ENCODE measurements at places on chromosomes 1 and 21.

DNA sequence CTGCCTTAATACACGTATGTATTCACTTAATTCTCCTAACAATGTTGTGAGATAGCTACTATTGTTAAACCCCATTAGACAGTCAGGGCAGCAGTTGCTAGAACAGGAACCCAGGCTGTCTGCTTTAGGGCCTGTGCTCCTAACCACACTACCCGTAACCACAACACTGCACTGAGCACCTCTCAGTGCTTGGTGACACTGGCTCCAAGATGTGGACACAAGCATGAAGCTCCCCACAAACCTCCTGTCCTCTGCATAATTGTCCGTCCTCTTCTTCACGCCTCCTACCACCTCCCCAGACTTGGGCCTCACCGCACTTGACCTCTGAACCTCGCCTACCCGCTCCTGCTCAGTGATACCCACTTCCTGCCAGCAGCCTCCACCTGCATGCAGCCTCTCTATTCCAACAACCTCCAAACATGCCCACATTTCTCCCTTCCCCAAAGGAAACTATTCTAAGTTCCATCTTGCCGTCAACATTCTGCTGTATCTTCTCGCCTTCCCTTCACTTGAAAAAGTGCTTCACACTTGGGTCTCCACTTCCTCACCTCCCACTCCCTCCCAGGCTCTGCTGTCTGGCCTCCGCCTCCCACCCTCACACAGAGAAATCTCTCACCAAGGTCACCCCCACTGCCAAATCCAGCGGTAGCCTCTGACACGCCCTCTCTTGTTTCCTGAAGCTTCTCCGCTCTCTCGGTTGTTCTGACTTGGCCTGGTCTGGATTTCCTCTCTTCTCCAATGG is 14.6 kb upstream of the AHDC1 start:
- DNase-seq = no peak

DNA sequence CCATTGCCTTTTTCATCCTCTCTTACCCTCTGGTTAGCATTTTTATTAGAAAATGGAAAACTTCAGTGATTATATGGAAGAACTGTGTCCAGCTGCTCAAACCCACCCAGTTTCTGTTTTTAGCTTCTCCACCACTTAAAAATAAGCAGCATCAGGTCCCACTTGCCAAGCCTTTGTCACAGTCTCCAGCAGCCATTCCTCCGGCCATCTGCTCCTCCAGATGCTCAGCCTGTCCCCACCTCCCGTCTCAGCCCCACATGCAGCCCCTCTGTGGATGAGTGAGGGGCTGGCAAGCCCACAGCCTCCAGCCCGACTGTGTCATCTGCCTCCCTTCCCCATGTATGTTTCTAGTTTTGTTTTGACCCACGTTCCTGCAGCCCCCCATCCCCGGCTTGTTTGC is 289.7 kb downstream of the HHAT start:
- no peak for DNase-seq

GRCh38 chr1:202599669-202600431 is 110.4 kb downstream of the SYT2 start:
- DNase-seq = no peak

DNA sequence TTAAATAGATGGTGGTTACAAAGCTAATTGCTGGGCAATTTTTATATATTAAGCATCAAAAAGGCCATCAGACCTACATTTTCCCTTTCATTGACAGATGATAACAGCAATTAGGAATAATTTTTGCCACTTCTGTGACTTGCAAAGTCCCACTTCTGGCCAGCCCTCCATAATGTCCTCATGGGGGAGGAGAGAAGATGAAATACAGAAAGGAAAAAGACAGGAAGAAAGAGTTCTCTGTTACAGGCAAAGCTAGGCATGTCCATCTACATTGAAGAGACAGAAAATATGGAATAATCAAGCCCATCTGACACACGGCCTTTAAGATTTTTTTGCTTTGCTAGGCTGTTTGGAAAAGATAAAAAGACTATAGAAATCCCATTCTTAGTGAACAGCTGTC is 108.0 kb downstream of the ENAH start:
- peak; percentile 16 for DNase-seq

GRCh38 chr1:57927003-57927402 is 503.1 kb upstream of the DAB1 start:
- DNase-seq = no peak

DNA sequence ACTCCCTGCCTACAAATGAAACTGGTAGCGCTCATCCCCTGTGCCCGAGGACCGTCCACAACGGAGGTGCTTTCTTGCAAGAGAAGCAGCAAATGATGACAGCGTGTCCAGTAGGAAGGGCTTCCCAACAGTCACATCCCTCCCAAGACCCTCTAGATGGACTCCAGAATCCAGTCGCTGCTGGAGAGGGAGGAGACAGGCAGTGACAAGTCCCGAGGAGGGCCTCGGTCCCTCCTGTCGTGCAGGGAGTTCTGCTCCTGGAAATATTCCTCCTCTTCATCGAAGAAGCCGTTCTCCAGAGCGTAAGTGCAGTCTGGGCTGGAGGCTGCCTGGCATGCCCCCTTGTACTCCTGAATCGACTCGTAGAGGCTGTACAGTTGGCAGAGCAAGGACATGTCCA is 20.3 kb downstream of the FAM89A start:
- no peak for DNase-seq

GRCh38 chr1:62093261-62093660 is 101.4 kb upstream of the L1TD1 start:
- no peak for DNase-seq

GRCh38 chr1:115666206-115666605 is 24.4 kb downstream of the VANGL1 start:
- DNase-seq = no peak

DNA sequence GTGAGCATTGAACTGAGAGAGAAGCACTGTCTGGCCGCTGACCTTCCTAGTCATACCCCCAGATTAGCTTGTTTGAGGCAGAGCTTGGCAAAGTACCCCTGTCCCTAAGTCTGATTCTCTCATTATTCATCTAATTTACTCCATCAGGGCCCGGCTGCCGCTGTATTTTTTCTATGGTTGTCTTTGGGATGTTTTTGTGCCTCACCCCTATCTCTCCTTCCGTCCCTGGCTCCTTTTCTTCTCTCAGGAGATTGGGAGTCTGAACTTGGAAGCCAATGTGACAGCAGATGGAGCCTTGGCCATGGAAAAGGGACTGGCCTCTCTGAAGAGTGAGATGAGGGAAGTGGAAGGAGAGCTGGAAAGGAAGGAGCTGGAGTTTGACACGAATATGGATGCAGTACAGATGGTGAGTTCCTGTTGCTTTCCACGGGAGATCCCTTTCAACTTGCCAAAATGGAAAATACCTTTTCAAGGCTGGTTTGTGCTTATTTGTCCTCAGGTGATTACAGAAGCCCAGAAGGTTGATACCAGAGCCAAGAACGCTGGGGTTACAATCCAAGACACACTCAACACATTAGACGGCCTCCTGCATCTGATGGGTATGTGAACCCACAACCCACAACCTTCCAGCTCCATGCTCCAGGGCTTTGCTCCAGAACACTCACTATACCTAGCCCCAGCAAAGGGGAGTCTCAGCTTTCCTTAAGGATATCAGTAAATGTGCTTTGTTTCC is 53.9 kb downstream of the LAMC2 start:
- no peak for DNase-seq

DNA sequence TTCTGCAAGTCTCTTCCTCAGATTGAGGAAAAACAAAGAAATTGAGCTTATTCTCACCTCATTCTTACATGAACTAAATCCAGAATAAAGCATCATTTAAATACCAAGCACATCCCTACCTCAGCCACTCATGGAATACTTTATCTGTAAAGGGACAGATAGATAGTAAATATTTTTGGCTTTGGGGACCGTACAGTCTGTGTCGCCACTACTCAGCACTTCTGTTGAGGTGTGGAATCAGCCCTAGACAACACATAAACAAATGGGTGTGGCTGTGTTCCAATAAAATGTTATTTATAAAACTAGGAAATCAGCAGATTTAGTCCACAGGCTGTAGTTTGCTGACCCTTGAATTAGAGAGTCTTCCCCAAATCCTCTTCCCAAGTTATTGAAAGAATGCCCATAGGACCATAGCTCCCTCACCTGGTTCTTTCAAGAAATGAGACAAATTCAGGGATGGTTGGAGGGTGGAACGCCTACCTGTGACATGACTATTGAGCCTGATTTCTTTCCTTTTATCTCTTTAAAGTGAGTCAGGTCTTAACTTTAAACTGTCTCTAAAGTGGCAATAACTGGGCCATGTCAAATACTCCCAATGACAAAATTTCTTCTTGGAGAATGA is 878.5 kb downstream of the USP25 start:
- DNase-seq = no peak

DNA sequence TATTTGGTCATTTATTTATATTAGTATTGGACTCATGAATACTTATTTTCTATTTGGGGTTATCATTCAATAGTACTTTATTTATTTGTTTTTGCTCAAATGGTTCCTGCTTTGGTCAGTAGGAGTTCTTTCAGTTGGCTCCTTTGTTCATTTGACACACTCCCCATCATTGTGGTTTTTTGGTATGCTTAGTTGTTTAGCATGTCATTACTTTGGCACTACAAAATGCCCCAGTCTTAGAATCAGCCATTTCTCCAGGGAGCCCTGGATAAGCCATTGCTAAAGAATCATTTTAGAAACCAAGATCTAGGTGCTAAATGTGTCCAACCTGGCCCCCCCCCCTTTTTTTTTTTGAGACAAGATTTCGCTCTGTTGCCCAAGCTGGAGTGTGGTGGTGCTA is 61.7 kb upstream of the MRPS6 start:
- no peak for DNase-seq

All from NCI-H748 treated with DMSO at 0.1 percent for 48 hours (cell line).